Panc1 (cell line): ENCODE measurements at places on chromosomes 7 and 10. TPM values are rescaled to one million over a fixed set of nuclear protein-coding genes. Genes with fewer than 3 reads are reported as not detected.
A peak's percentile ranks its signal among the peaks of the same experiment; 100 is the strongest.

LAMTOR4 gene
- total RNA-seq, result 224 TPM

- H3K4me3 ChIP-seq, result no peak overlapping the region
- H3K27me3 ChIP-seq, result no peaks in the 10 kb centered on the region
- no peaks in the 10 kb centered on the region for H3K4me1 ChIP-seq
- H3K27ac ChIP-seq, result no peak overlapping the region
- H3K36me3 ChIP-seq, result no peaks in the 10 kb centered on the region
- no peak for DNase-seq
Measured at GRCh38 chr7:95631527-95631926, 35.2 kb upstream of the PDK4 start.

DNA sequence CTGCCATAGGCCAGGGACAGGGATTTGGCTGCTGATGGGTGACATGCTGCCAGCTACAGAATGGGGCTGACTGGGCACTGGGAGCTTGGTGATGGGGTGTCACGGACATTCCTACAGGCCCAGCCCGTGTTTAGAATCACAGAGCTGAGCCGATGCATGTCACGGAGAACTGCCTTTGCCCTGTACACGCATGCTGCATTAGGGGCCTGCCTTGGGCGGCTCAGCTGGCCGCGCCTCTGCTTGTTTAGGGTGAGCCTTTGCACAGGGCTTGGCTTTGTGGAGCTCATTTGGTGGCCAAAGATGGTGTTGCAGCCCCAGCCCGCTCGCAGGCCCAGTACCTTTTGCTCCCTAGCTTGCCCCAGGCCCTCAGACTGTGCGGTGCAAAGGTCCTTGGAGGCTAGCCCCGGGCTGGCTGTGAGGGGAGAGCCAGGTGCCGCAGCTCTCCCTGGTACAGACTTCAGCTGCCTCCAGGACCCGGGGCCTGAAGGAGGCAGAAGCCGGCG is 108.4 kb upstream of the BTBD16 start:
- no peaks in the 10 kb centered on the region; the same call in 1 of the 2 replicates for H3K4me1 ChIP-seq
- no peaks in the 10 kb centered on the region for H3K27me3 ChIP-seq
- no peak for DNase-seq
- H3K4me3 ChIP-seq, result no peak overlapping the region
- no peaks in the 10 kb centered on the region for H3K36me3 ChIP-seq

GRCh38 chr10:119205894-119206602 is 1.3 kb upstream of the GRK5 start:
- H3K4me3 ChIP-seq, result peak overlapping the region; percentile 52
- no peaks in the 10 kb centered on the region for H3K36me3 ChIP-seq
- H3K27ac ChIP-seq, result peak overlapping the region; percentile 90
- no peaks in the 10 kb centered on the region for H3K27me3 ChIP-seq

DNA sequence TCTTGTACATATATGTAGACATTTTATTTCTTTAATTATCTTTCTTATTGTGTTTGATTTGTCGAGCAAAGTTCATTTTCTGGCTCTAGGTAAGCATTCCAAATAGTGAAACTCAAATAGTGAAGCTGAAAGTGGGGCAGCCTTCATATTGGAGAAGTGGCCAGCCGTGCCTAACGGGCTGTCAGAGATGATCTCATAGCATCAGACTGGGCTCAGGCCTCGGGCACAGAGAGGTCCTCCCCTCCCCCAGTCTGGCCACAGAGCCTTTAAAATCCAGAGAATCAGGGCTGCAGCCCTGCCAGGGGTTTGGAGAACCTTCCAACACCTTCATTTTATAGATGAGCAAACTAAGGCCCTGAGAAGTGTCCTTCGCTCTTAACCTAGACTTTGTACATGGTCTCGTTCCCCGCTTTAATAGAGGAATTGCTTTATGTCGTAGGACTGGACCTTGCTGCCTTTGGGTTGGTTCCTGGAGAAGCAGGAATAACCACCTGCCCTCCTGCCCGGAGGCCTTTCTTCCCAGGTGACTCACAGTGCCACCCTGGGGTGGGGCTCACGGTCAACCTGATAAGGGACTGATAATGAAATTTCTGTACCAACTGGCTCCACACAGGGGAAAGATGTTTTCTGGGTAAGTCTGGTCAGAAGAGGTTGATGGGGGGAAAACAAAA is 7.3 kb downstream of the TSPAN15 start:
- peaks cover 88% of the 10 kb centered on the region for H3K4me1 ChIP-seq
- H3K27me3 ChIP-seq, result no peaks in the 10 kb centered on the region
- H3K36me3 ChIP-seq, result peaks cover 12% of the 10 kb centered on the region
- no peak for DNase-seq

DNA sequence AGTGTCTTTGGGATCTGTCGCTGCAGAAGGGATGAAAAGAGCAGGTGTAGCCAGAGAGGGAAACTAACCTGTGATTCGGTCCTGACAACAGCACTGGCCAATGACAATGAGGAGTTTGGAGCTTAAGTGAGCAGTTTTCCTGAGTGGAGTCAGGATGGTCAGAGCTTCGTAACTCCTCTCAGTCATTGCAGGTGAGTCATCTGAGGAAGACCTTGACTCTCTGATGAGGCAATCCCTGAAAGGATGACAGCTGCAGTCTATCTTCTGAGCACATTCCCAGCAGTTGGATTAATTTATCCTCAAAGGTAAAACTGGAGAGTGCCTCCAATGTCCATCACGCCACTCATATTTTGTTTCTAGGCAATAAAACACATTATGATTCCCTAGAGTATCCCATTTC is 401.9 kb downstream of the POM121L12 start:
- no peaks in the 10 kb centered on the region for H3K36me3 ChIP-seq
- H3K27me3 ChIP-seq, result no peaks in the 10 kb centered on the region
- DNase-seq, result no peak
- H3K27ac ChIP-seq, result no peak overlapping the region
- H3K4me1 ChIP-seq, result no peaks in the 10 kb centered on the region

STAM gene
- total RNA-seq, result 18.9 TPM

DNA sequence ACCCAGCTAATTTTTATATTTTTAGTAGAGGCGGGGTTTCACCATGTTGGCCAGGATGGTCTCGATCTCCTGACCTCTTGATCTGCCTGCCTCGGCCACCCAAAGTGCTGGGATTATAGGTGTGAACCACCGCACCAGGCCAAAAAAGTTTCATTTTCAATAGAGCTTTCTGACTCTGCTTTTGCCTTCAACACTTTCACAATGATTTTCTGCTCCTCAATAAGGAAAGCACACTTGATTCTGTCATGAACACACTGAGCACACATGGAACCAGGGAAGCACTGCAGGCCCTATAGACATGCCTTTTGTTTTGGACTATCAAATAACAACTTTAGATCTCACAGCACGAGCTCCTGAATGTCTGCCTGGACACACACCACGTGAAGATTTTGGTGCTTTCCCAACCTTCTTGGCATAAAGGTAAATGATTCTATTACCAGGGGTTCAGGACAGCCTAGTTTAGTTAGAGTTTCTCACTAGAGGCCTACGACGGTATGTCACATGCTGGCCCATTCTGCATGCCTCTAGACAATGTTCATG is 8.0 kb downstream of the RRP12 start:
- no peak overlapping the region for H3K4me3 ChIP-seq
- no peaks in the 10 kb centered on the region for H3K4me1 ChIP-seq
- DNase-seq, result no peak
- peaks cover 15% of the 10 kb centered on the region for H3K36me3 ChIP-seq

GRCh38 chr7:140926021-140926817 is 1.5 kb upstream of the BRAF start:
- H3K36me3 ChIP-seq, result no peaks in the 10 kb centered on the region
- no peak for DNase-seq
- no peak overlapping the region for H3K27ac ChIP-seq
- no peaks in the 10 kb centered on the region for H3K27me3 ChIP-seq
- H3K4me3 ChIP-seq, result no peak overlapping the region
- H3K4me1 ChIP-seq, result peaks cover 5% of the 10 kb centered on the region; the same call in 1 of the 2 replicates

DNA sequence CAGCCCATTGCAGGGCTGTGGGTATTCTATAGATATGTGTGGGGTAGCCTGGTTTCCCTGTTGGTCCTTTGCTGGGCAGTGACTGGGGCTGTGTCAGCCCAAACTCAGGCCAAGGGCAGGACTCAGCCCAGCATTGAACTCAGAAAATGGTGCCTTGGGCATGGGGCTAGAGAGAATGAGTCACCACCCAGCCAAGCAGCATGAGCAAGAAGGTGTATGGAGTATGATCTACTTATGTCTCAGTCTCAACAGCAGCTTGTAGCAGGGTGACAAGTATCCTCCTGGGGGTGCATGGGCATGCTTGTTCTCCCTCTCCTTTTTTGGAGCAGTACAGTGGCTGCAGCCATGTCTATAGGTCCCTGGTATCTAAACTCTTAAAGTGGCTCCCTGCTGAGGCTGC is 32.0 kb downstream of the STK31 start:
- no peak overlapping the region for H3K4me3 ChIP-seq
- no peak overlapping the region for H3K27ac ChIP-seq
- no peaks in the 10 kb centered on the region for H3K4me1 ChIP-seq
- no peaks in the 10 kb centered on the region for H3K27me3 ChIP-seq
- no peak for DNase-seq

CYP2C18 gene
- total RNA-seq, result not detected

- H3K4me1 ChIP-seq, result no peaks in the 10 kb centered on the region
- no peak for DNase-seq
- H3K27me3 ChIP-seq, result no peaks in the 10 kb centered on the region
- no peak overlapping the region for H3K4me3 ChIP-seq
Measured at GRCh38 chr10:120174491-120174890, 282.0 kb downstream of the SEC23IP start.

HYAL4 gene
- not detected for total RNA-seq

DNA sequence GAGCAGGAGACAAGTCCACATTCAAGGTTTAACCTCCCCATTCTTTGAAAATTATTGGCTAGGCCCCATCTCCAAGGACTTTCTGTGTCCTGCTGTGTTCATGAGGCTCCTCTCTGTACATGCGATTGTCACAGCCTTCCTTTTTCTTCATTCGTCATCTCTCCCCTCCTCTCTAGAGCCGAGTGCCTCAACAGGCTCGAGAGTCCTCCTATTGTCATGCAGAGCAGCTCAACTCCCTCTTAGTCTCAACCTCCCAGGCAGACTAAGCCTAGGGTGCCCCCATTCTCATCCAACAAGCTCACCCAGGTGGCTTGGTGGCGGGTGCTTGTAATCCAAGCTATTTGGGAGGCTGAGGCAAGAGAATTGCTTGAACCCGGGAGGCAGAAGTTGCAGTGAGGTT is 35.1 kb upstream of the SAMD8 start:
- H3K4me3 ChIP-seq, result no peak overlapping the region
- no peaks in the 10 kb centered on the region for H3K27me3 ChIP-seq
- no peak for DNase-seq
- no peaks in the 10 kb centered on the region for H3K4me1 ChIP-seq
- H3K27ac ChIP-seq, result no peak overlapping the region
- no peaks in the 10 kb centered on the region for H3K36me3 ChIP-seq

DNA sequence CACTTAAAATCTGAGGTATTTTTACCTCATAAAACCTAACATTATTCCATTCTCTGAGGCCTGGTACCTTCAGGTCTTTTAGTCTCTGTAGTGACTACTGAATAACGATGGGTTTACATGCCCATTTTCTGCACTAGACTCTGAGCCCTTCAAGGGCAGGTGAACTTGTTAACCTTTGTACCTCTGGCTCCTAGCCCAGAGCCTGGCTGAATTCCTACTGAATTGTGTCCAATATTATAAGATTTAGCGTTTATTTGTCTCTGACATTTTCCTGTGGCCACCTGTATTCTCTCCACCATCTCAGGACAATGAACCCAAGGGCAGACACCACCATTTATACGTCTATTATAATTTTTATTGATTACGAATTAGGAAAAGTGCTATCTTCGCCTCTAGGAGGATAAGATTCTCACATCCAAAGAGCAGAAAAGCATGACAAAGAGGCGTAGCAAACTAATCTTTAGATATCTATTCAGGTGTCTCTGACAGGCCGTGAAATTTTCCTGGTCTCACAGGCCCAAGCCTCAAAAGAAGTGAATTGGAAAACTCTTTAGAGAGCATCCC is 27.9 kb upstream of the HNRNPH3 start:
- H3K36me3 ChIP-seq, result no peaks in the 10 kb centered on the region
- DNase-seq, result no peak
- no peak overlapping the region for H3K4me3 ChIP-seq
- H3K27me3 ChIP-seq, result no peaks in the 10 kb centered on the region
- peaks cover 13% of the 10 kb centered on the region; the same call in 1 of the 2 replicates for H3K4me1 ChIP-seq

GRCh38 chr7:15087771-15088170 is 185.2 kb upstream of the DGKB start:
- H3K27me3 ChIP-seq, result no peaks in the 10 kb centered on the region
- H3K36me3 ChIP-seq, result no peaks in the 10 kb centered on the region
- H3K27ac ChIP-seq, result no peak overlapping the region
- H3K4me1 ChIP-seq, result no peaks in the 10 kb centered on the region

TCAF1 gene
- 35.2 TPM for total RNA-seq

HABP2 gene
- total RNA-seq, result 0.13 TPM

SPDYE2 gene
- not detected for total RNA-seq

DNA sequence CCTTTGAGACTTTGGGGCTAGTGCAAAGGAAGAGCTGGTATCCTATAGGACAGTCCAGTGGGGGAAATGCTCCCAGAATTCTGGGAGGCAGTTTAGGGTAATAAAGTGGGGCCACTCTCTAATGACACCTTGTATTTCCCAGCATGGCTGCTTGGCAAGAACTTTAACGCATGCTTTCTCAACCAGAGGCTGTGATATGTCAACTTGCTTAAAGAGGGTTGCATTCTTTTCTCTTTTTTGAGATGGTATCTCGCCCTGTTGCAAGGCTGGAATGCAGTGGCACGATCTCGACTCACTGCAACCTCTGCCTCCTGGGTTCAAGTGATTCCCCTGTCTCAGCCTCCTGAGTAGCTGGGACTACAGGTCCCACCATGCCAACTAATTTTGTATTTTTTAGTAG is 38.4 kb downstream of the ALDH18A1 start:
- H3K27ac ChIP-seq, result no peak overlapping the region
- DNase-seq, result no peak
- no peaks in the 10 kb centered on the region for H3K4me1 ChIP-seq
- no peaks in the 10 kb centered on the region for H3K27me3 ChIP-seq
- H3K4me3 ChIP-seq, result no peak overlapping the region

SPRN gene
- 0.64 TPM for total RNA-seq

- peaks cover 11% of the 10 kb centered on the region for H3K4me1 ChIP-seq
- H3K27me3 ChIP-seq, result no peaks in the 10 kb centered on the region
- no peaks in the 10 kb centered on the region for H3K36me3 ChIP-seq
- no peak for DNase-seq
- no peak overlapping the region for H3K4me3 ChIP-seq
- no peak overlapping the region for H3K27ac ChIP-seq
Measured at GRCh38 chr7:23603632-23604295, 6.6 kb downstream of the CCDC126 start.

DNA sequence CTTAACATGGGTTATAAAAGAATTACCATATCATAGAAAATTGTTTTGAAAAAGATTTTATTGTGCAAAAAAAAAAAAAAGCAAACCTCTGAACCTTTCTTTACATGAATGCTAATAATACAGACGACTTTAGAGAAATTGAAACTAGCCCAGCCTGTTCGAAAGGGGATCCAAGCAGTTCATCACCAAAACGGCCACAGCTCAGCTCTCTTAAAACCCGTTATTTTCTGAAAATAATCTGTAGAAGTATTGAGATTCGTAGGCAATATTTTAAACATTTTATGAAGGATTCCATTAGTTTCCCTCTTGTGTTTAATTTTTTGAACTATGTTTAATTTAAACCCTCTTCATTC is 9.9 kb upstream of the GSAP start:
- no peak overlapping the region for H3K4me3 ChIP-seq
- H3K36me3 ChIP-seq, result no peaks in the 10 kb centered on the region
- H3K27me3 ChIP-seq, result peaks cover 2% of the 10 kb centered on the region; the same call in 1 of the 2 replicates
- no peaks in the 10 kb centered on the region for H3K4me1 ChIP-seq
- no peak overlapping the region for H3K27ac ChIP-seq
- DNase-seq, result no peak

GRCh38 chr7:138752518-138753149 is 45.2 kb upstream of the TMEM213 start:
- H3K27ac ChIP-seq, result no peak overlapping the region
- peak; percentile 100 for DNase-seq
- H3K4me3 ChIP-seq, result no peak overlapping the region
- H3K27me3 ChIP-seq, result no peaks in the 10 kb centered on the region
- H3K4me1 ChIP-seq, result peaks cover 8% of the 10 kb centered on the region
